Adrenal gland (tissue), 19 donors: ENCODE measurements at places on chromosomes 4 and X. TPM values are rescaled to one million over a fixed set of nuclear protein-coding genes. Genes with fewer than 3 reads are reported as not detected.

PARM1 gene
- 108 TPM for polyA plus RNA-seq

GPR50 gene
- polyA plus RNA-seq: not detected

KLHL13 gene
- 2.9 TPM for polyA plus RNA-seq

NAP1L3 gene
- polyA plus RNA-seq: 4.3 TPM

CABS1 gene
- not detected for polyA plus RNA-seq

FGF13 gene
- 2.6 TPM for polyA plus RNA-seq

BCLAF3 gene
- polyA plus RNA-seq: 2.8 TPM

CT45A10 gene
- polyA plus RNA-seq: not detected

PDZD4 gene
- 9.5 TPM for polyA plus RNA-seq

SLC2A9 gene
- polyA plus RNA-seq: 2.1 TPM
